ENCODE measurements at places on chromosomes 6 and 20. TPM values are rescaled to one million over a fixed set of nuclear protein-coding genes. Genes with fewer than 3 reads are reported as not detected.

CALHM5 gene
- 4.8 TPM for total RNA-seq

SLC35D3 gene
- total RNA-seq, result not detected

SMLR1 gene
- total RNA-seq, result not detected

MOG gene
- total RNA-seq, result not detected

WTAP gene
- 67.3 TPM for total RNA-seq

ACTL10 gene
- 4.0 TPM for total RNA-seq

HDGFL1 gene
- not detected for total RNA-seq

C20orf141 gene
- total RNA-seq, result not detected

BMP7 gene
- 3.6 TPM for total RNA-seq

TINAG gene
- total RNA-seq, result 4.8 TPM

UBE2V1 gene
- total RNA-seq, result 139 TPM

TPBG gene
- total RNA-seq, result 19.0 TPM

SYTL3 gene
- 4.4 TPM for total RNA-seq

DEFB118 gene
- not detected for total RNA-seq

LTB gene
- total RNA-seq, result 16.5 TPM
